ENCODE measurements at places on chromosomes 3 and 15.
A peak's percentile ranks its signal among the peaks of the same experiment; 100 is the strongest.

GRCh38 chr3:128994173-128994512, 267 bp upstream of the CFAP92 start:
- DNase-seq: no peak

DNA sequence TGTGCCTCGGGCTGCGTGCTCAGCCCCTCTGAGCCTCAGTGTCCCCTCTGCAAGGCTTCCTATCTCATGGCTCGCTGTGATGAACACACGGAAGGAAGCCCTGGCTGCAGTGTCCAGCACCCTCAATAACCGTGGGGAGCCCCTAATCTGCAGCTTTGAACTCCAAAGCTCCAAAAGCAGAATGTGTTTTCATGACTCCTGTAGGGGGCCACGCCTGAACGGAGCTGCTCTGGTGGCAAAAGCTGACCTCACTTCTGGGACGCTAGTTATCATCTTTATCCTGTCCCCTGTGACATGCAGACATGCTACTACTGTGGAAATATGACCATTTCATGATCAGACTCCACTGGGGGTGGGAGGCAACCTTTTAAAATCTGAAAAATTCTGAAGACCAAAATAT, 98.8 kb downstream of the SEC22A start:
- DNase-seq: no peak

- DNase-seq: no peak
Observed at GRCh38 chr3:110311541-110311940, 760.1 kb upstream of the NECTIN3 start.

GRCh38 chr15:90807786-90808086, 60.7 kb upstream of the FURIN start:
- DNase-seq: no peak

DNA sequence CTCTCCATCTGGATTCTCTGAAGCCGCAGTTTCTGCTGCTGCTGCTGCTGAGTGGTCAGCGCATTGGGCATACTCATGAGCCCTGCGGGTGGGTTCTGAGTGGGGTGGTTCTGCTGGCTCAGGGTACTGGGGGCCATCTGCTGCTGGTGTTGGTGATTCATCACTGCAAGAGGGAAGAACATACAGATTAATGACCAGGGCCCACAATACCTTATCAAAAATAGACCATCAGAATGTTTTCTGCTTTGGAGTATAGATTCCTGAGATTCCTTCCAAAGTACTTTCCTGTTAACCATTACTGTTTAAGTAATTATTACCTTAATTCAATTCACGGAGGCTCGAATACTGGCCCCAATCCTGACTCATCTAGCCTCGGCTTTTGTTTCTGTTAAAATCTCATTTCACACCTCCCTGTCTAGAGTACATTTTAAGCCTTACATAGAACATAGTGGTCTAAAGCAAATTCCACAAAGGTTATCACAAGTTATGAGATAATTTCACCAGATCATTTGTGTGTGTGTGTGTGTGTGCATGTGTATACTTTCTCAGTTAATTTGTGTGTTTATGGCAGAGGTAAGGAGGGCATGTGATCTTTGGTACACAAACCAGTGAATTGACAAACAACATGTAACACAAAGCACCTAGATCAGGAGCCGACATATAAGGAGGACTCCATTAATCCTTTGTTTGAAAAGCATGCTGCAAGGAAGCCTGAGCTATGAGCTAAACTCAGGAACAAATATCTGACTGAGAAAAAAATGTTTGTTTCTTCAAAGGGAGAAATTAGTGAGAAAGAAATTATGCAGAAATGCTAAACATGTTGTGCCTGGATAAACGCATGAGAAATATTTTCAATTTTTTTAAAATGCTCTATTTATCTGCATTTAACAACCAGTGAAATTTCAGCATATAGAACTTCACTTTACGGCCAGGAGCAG, 68.1 kb downstream of the TM4SF4 start:
- DNase-seq: no peak

- no peak for DNase-seq
Observed at GRCh38 chr15:98142572-98142971, 182.1 kb downstream of the ARRDC4 start.

DNA sequence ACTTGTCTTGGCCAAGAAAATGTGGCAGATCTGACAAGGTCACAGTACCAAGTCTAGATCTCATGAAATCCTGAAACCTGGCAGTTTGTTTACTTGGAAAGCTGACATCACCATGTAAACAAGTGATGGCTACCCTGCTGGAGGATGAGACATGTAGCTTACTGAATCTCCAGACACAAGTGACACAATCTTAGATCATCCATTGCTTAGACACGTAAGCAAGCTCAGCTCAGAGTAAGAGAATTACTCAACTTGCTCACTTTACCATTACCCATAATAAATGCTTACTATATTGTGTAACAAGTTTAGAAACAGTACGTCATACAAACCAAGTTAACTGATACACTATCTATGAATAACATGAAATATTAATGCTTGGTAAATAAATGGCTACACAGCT, 263.8 kb downstream of the TBC1D5 start:
- DNase-seq: no peak

- DNase-seq: no peak
Observed at GRCh38 chr15:90872486-90873184, 4.2 kb downstream of the FURIN start.

- DNase-seq: no peak
Observed at GRCh38 chr15:98369081-98369716, 279.1 kb upstream of the IGF1R start.

DNA sequence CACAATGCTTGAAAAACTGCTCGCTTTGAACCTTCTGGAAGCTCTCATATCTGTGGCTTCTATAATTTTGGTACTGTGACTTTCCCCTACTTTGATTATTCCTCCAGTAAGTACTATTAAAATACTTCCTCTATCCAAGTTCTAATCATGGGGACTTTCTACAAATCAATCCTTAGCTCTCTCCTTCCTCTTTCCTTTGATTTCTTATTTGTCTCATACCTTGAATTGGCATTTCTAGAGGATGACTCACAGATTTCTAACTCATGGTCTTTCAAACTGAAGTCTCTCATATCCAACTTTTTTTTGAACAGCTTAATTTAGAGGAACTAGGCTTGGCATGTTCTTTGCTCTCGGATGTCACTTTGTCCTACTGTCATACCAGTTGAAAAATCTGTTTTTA, 241.8 kb downstream of the TBC1D5 start:
- no peak for DNase-seq

DNA sequence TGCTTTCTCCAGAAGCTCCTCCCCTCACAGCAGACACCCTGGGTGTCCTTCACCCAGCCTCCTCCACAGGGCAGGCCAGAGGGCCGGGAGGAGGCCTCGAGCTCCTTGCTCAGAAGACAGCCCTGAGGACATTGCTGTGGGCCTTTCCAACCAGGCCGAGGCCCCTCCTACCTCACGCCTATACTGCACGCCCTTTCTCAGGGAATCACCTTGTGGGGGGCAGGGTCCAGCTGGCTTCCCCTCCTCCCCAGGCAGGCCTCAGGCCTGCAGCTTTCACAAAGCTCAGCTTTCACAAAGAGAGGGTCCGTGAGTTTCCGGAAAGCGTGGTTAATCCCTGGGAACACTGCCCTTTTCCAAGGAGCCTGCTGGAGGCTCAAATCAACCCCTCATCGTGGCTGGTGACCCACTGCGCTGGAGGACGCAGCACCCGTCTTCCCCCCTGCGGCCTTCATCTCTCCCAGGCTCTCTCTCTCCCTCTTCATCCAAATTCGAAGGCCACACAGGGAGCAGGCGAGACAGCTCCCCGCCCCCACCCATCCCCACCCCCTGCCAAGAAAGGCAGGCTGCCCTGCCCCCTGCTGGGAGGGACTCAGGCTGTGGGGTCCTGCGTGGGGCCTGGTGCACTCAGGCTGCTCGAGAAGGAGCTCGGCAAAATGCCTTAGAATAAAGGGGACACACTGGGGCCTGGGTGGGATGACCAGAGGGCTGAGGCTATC, 79.4 kb downstream of the OCA2 start:
- DNase-seq: no peak

DNA sequence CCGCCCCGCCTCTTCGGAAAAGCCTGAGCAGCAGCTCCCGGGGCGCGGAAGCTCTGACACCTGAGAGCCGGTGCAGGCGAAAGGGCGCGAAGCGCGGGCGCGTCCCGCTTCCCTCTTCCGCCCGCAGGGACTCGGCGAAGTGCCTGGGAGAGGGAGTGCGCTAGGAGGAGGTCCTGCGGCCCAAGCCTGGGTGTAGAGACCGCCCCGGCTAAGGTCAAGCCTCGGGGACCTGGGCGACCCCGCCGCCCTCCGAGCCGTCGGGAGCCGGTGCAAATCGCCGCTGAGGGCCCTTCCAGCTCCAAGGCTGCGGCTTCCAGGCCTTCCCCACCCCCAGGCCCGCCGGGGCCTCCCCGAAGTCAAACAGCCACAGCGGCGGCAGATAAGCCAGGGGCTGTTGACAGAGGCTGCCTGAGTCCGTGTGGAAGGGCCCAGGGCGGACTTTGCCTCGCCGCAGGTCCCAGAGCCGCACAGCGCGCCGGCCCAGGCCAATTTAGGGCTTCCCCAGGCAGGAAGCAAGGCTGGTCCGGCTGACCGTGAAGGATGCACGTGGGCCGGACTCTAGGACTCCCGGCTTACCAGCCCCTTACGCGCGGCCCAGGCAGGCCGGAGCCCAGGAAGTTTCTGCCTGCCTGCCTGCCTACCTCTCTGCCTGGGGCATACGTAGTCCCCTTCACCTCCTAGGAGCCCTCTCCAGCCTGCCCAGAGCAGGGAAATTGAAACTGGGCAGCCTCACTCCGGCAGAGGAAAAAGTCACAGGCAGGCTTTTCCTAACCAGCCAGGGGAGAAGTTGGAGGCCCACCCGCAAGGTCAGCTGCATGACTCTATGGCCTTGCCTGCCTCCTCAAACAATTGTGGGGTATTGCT, 2.3 kb downstream of the ITPKA start:
- DNase-seq: no peak

DNA sequence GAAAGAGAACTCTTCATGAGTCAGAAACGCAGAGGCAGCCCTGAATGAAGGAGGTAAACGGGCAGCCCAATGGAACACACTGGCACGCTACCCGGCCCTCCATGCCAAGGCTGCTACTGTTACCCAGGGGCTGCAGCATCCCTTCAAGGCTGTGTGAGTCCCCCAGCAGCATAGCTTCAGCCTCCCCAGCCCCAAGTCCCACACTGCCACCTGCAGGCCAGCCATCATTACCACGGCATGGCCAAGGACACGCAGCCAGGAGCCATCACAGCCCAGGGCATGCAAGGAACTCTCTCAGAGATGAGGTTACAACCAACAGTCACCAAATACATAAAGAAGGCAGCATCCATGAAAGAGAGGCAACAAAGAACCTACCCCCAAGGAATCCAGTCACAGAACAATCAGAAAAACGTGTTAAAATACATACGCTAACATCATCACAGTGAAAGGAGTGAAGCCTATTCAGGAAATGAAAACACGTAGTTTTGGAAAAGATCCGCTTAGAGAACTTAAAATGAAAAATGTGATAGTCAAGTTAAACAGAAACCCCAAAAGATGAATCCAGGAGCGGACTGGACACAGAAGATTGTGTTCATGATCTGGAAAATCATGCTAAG, 22.4 kb downstream of the PLA2G4F start:
- no peak for DNase-seq

DNA sequence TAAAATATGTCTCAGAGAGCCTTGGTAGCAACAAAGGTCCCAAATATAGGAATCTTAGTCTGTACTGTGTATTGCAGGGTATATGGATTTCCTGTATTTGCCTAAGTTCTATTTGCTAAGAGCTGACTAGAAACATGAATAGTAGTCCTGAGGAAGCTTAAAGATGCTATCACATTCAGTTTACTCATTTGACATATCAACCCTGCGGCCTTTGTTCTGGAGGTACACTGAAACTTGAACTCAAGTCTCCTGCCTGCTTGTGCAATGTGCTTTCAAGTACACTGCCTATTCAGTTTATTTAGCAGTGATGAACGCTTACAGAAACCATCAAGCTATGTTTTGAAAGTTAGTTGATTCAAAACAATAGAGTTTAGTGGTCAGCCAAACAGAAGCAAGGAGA, 21.1 kb downstream of the IL1RAP start:
- DNase-seq: no peak

DNA sequence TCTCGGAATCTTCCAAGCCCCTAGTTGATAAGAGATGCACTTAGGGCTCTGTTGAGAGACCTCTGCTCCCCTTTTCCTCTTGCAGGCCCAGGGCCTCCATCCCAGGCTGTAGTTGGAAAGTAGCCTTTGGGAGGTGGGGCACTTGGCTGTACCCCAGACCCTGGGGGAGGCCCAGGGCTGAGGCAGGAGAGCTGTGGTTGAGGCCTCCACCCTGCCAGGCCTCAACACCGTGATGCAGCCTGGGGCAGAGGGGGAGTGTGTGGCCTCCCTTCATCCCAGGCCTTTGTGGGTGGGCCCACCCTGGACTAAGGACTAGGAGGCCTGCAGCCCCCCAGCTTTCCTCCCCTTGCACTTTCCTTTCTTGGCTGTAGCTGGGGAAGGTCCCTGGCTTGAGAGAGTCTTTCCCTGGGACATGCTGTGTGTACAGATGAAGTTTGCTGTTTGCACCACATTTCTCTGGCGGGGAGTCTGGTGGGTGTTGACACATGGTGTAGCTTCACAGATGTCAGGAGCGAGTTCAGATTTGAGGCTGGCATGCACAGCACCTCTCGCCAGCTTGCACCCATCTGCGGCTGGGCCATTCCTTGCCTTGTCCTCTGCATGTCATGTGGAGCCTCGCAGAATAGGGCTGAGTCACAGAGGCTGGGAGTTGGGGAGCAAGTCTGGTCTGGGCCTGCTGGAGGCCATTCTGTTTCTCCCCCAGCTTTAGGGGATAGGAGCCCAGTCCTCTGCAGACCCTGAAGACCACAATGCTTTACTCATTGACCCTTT, 13.7 kb downstream of the PLEKHO2 start:
- DNase-seq: no peak

- DNase-seq: no peak
Observed at GRCh38 chr3:194110483-194110882, 25.5 kb upstream of the HES1 start.

GRCh38 chr15:33392453-33392852, 81.7 kb downstream of the RYR3 start:
- DNase-seq: no peak

DNA sequence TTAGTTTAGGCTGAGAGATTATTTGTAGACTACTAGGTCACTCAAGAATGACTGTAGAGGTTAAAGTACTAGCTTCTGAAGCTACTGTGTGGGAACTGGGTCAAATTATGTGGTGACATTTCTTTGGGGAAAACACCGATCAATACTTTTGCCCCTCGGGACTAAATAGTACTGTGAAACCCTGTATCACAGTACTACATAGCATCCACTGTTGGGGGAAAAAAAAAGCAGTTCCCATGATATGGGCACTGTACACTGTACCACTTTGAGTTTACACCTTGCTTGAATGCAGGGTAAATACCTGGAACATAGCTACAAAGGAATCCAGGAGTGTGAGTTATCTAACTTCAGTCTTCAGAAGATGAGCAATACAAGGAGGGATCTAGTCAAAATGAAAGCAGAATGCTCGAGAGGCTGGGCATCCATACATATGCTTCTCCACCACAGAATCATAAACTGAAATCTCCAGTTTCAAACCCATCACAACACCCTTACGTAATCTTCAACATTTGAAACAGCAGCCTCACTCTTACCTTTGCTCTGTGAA, 311.4 kb downstream of the UNC13C start:
- peak; percentile 13 for DNase-seq

DNA sequence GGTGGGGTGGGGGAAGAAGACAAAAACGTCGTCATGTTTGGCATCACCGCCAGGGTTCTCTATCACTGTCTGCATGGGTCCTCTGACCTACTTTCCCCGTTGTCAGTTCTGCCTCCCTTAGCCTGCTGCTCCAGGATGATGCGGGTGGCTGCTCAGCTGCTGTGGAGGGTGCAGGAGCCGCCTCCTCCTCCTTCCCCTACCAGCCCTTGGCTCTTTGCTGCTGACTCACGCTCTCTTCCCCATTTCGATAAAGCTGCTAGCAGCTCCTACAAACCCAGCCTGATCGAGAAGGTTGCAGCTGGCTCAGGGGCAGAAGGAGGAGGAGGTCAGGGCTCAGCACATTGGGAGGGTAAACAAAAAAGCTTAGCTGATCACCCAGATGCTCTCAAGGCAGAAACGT, 49.5 kb upstream of the SEC13 start:
- no peak for DNase-seq

All from GM06990 (cell line).